ENCODE measurements at places on chromosomes 11 and 22. TPM values are rescaled to one million over a fixed set of nuclear protein-coding genes. Genes with fewer than 3 reads are reported as not detected.

DNA sequence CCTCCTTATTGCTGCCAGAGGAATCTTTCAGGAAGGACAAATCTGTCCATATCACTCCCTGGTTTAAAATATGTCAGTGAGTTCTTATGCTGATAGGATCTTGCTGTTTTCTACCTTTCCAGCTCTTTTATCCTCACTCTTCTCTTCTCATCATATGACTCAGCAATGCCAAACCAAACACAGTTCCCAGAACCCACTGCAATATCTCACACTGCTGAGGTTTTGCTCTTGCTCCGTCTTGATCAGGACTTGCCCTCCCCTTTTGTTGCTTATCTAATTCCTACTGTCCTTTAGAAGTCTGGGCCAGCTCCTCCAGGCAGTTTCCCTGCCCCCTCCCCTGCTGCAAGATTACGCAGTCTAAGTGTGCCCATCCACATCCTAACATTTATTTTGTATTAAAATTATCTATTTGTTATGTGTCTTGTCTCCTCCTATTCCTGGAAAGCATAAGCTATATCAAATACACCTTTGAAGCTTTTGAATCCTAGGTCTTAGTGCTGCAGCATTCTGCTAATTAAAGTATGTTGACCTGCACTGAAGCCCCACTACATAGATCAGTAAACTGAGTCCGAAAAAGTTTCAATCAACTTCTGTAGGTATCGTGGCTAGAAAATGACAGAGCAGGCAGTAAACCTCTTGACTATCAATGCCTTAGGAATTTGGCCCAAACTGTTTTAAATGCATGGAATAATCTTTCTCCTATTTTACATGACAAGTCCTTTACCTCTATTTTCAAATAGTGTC, 119.2 kb upstream of the C11orf87 start:
- DNase-seq: no peak

DNA sequence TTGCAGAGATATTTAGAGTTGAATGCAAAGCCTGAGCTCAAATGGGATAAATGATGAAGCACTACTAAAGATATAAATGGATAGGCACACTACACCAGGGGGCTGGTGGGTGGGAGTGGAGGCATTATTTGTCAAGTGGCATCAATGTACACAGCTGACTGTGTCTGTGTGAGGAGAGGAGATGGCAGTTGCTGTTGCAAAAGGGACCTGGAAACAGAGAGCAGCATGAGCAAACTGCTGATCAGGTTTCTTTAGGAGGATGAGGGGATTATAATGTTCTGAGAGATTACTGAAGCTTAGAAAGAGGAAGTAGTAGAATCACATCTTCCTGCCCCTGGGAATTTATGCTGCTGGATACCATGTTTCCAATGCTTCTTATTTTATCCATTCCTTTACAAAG, 39.4 kb upstream of the LIN7C start:
- no peak for DNase-seq

GRCh38 chr11:12723421-12724300, 49.4 kb downstream of the TEAD1 start:
- no peak for DNase-seq

DNA sequence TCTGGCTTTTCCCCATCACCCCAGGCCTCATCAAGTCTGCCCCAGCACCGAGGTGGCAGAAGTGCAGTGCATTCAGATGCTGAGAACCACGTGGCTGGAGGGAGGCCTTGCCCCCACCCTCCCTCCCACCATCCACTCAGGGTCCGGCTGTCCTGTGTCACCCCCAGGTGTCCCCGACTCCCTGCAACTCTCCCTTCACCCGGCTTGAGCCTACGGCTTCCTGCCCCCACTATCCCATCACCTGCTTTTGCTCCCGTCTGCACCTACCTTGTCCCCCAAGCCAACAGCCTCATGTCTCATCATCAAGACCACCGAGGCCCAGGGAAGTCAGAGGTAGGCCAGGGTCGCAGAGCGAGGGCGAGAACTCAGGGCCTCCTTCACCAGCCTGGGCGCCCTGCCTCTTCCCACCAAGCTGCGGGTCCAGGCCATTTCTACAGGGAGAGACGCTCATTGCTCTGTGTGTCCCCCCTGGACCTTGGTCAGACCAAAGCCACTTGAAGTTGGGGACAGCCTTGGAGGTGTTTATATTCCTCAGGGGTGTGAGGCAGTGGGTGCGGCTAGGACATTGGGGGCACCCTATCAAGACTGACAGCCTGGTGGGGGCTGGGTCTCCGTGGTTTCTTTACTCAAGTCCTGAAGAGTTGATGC, 66.2 kb upstream of the CCND1 start:
- no peak for DNase-seq

SLC39A13 gene
- 21.0 TPM for total RNA-seq

GRCh38 chr22:30202531-30203006, 44.0 kb downstream of the LIF start:
- no peak for DNase-seq

FREY1 gene
- total RNA-seq: 1.3 TPM

DNA sequence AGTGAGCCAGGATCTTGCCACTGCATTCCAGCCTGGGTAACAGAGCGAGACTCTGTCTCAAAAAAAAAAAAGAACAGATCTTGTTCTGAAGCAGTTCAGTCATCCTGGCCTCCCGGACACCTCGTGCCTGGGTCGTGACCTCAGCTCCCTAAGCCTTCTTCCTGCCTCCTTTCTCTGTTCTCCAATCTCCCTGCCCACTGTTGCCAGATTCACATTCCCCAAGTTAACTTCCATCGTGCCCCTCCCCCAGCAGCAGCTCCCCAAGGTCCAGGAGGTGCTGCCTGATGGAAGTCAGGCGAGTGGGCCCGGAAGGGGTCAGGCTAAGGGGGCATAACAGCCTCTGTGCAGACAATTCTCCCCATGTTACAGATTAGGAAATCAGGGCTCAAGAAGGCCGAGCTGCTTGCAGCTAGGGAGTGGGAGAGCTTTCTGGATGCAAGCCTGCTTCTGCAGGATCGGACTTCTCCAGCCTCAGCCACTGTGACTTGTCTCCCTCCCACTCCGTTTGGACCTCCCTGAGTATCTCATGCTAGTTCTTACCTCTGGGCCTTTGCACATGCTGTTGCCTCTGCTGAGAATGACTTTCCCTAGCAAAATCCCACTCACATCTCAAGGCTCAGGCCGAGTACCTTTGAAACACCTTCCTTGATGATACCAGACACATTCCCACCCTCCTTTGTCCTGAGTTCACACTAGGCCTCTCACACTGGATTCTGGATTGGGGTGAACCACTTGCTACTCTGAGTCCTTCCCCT, 14.3 kb upstream of the TMEM184B start:
- DNase-seq: no peak

BTBD18 gene
- not detected for total RNA-seq

GRCh38 chr11:120778685-120779490, 245.0 kb upstream of the TBCEL start:
- DNase-seq: no peak

SLC6A5 gene
- total RNA-seq: not detected

Data from activated T-cell treated with anti-CD3 and anti-CD28 coated beads, Interleukin-2, amount 50 U/mL, for 72 hours (primary cell).